ENCODE measurements at places on chromosomes 16 and 17.

DNA sequence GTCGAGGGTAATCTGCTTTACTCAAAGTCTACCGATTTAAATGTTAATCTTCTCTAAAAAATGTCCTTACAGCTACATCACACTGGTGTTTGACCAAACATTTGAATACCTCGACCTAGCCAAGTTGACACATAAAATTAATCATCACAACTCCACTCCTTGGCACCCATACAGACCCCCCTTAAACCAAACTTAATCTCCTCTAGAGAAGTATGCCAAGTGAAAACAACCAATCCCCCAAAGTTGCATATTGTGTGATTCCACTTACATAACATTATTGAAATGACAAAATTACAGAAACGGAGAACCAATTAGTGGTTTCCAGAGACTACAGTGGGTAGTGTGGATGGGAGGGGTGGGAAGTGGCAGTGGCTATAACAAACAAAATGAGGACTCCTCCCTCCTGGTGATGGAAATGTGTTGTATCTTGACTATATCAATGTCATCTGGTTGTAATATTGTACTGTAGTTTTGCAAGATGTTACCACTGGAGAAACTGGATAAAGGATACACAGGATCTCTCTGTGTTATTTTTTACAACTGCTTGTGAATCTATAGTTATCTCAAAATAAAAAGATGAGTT lies 39.4 kb downstream of the CAPNS2 start:
- DNase-seq, result no peak

DNA sequence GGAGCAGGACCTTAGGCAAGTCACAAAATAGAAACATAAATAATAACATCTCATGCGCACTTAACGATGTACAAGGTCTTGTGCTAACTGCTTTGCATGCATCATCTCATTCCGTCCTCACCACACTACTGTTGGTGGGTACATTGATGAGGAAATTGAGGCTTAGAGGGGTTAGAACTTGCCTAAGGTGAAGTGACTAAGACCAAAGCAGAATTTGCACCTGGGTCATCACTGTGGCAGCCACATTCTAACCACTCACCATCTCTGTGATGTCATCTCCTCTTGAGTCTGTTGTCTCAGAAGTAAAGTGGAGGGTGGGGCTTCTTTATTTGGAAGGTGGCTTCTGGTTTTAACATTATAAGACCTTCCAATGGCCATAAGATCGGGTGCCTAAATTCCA lies 20.4 kb upstream of the TRIM25 start:
- DNase-seq, result no peak

DNA sequence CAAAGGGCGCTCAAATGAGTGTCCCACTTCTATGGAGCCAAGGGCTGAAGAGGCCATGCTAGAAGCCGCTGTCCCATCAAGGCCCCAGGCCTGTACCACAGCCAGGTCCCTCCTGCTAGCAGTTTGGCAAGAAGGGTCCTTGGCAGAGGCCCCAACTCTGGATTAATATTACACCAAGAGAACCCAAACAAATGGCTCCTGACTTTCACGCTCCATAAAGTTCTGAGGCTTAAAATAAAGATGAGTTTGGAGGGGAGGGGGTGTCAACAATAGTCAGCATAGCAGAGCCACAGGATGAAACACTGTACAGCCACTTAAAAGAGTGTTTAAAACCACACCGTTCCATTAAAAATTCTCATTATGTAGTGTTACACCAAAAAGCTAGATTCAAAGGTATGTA lies 30.5 kb downstream of the CUEDC1 start:
- DNase-seq, result no peak

- DNase-seq, result no peak
Measured at GRCh38 chr17:18866866-18867813, 9.2 kb downstream of the PRPSAP2 start.

DNA sequence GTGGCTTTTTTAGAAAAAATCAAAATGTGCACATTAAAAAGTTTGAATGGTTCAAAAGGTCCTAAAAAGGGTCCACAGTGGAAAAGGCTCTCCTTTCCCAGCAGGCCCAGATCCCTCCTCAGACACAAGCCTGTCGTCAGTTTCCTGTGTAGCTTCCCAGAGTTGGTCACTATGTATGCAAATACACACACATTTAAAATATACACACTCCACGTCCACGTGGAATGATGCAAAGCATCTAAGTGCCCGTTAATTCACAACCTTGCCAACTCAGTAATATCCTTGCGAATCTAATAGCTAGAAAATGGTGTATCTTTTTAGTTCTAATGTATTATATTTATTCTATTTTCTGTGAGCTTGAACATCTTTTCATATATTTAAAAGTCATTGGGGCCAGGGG lies 17.7 kb downstream of the NLRC5 start:
- no peak for DNase-seq

DNA sequence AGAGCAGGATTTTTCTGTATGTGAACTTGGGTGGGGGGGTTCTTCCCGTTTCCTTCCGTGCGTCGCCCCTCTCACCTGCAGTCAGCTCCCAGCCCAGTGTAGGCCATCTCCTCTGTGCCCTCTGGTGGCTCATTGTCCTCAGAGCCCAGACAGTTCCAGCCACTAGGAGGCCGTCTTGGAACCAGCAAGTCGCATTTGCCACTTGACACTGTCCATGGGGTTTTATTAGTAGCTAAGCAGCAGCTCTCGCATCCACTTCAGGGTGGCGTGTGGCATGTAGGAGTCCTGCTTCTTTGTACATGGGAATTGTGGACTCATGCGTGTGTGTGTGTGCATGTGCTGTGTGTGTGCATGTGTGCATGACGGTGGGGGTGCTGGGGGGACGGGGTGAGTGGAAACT lies 74.0 kb downstream of the SEC14L1 start:
- peak; percentile 23 for DNase-seq

DNA sequence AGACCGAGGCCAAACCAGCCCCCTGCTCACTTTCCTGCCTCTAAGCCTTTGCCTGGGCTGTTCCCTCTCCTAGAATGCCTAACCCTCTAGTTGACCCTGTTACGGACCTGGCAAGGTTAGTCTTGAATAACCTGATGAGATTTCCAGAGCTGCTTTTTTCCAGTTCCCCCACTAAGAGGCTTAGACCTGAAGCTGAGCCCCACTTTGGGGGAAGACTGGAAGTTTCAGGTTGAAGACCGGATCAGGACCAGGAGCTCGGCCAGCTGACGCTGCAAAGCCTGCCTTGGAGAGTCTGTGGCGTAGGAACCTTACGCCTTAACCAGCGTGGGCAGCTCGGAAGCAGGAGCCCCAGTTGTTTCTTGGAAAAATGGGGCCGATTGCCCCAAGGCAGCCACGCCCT lies 129.8 kb downstream of the OR1D5 start:
- no peak for DNase-seq

GRCh38 chr17:78290721-78291120 lies 59.3 kb downstream of the TMEM235 start:
- DNase-seq, result no peak

DNA sequence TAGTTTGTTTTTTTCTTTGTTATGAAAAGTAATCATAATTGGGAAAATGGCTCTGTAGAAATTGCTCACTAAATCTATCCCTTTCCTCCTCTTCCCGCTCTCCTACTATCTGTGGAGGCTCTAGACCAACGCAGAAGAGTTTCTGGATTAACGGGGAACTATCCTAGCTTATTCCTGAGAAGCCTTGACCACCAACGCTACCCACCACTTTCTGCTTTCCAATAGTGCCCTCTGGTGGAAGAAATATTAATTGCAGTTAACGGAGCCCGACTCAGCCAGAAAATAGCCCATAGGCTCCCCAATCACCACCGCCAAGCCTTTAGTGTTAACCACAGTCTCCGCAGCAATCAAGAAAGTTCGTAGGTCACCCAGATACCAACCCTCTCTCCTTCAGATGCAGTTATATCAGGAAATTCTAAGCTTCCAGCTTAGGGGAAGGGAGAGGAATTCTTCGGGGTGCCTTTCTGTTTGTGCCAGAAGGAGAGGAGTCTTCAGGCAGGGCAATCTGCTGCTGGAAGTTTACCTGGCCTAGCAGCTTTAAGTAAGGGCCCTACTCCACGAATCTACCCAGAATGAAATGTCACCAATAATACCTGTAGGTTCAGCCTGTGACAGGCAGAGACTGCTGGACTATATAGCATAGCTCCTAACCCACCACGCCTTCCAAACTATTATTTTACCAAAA lies 23.0 kb upstream of the NSRP1 start:
- DNase-seq, result no peak

DNA sequence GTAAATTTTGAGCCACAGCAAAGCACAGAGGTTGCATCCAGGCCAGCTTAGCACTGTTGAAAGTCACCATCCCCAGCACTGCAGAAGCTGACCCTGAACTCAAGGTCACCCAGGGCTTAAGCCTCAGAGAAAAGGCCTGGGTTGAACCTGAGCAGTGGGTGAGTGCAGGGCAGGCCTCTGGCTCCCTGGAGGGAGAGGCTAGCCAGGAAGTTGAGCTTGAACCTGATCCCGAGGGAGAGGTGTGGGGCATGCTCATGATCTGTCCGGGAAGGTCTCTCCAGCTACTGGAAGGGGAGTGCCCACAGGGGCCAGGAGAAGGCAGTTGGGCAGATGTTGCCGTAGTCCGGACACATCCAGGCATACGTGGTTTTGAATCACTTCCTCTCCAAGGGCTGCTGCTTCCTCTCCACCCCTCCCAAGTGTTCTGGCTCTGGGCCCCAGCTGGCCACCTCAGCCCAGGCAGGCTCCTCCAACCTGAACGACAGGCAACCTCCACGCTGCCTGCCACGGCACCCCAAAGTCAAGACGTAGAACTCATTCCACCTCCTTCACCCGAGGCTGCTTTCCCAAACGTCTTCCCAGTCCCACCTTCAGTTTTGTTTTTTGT lies 18.4 kb downstream of the CARHSP1 start:
- DNase-seq, result no peak

- DNase-seq, result no peak
Measured at GRCh38 chr16:10992112-10992511, 47.7 kb downstream of the CLEC16A start.

- no peak for DNase-seq
Measured at GRCh38 chr17:9151091-9151490, 129.8 kb downstream of the NTN1 start.

DNA sequence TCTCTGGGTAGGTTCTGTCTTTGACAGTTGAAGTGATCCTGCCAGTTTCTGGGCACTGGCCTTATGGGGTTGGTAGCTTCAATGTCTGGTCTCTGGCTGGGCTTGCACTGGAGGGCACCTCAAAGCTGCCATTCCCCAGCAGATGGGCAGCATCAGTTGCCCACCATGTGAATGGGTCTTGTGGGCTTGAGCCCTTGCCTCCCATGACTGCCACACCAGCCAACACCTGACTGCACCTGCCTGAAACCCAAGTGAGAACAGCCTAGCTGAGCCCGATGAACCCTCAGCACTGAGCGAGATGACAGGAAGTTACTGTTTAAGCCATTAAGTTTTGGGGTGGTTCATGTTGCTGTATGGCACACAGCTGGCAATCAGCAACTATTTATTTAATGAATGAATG lies 69.1 kb upstream of the AXIN2 start:
- no peak for DNase-seq

DNA sequence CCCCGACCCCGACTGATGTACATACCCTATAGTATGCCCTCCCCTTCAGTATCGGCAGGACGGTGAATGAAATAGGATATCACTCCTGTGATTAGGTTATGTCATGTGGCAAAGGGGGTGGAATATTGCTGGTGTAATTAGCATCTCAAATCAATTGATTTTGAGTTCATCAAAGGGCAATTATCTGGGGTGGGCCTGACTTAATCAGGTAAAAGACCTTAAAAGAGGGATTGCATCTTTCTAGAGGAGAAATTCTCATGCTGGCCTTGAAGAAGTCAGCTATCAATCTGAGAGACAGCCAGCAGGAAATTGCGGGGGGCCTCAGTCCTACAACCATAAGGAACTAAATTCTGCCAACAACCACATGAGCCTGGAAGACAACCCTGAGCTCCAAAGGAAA lies 10.3 kb downstream of the TRIM25 start:
- no peak for DNase-seq

DNA sequence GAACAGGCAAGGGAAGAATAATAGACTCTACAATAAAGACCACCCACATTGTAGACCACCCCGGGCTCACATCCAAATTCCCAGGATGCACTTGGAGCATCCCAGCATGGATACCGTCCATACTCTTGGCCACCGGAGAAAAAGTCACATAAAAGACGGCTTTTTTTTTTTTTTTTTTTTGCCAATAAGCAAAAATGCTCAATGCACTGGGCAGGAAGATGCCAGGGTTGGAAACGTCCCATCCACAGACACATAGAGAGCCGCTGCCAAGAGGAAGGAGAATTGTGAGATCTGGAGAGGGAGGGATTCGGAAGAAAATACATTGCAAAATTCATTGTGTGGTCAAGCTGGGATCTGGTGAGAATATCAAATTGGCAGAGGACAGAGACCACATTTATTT lies 286.7 kb downstream of the XYLT1 start:
- no peak for DNase-seq

DNA sequence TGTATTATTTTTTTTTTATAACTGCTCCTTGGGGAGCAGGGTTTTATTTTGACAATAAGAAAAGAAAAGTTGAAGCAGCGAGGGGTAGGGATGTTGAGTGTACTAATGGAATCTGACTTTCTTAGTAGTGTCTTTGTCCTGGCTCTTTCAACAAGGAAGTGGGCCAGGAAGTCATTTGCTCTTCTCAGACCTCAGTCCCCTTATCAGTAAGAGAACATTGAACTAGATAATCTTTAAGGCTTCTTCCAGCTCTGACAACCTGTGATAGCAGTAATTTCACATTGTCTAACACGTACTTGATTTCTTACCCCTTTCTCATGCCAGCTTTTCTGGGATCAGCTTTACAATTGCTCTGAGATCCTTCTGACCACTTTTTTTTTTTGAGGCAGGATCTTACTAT lies 8.3 kb downstream of the LIG3 start:
- no peak for DNase-seq

- no peak for DNase-seq
Measured at GRCh38 chr17:31699281-31699680, 159.8 kb downstream of the COPRS start.

GRCh38 chr16:89370081-89370511 lies 120.3 kb downstream of the ANKRD11 start:
- no peak for DNase-seq

DNA sequence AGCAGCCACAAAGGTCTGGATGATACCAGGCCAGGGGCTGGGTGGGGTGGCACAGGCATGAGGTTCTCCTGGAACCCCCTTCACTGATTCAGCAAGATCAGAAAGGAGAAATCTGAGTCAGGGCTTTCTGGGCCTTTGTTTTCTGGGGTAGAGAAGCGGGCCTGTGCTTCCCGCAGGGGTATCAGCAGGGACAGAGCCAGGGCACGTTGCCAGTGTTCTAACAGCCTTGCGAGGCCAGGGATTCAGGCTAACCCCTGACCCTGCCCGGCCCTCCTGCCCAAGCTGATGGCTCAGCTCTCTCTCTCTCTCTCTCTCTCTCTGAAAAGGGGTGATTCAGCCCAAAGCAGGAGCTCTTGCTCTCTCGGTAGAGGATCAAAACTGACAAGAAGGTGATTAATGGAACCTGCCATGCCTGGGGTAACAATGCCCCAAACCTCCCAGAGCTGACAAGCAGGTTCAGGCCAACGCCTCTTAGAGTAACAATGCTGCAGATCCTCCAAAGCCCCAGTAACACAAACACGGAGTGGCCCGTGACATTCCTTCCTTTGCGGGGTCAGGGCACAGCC lies 2.0 kb upstream of the KRT13 start:
- no peak for DNase-seq

GRCh38 chr17:28643983-28644786 lies 773 bp downstream of the BLTP2 start:
- DNase-seq, result no peak

- DNase-seq, result no peak
Measured at GRCh38 chr16:28101533-28101890, 38.0 kb upstream of the GSG1L start.

All from iPS DF 19.7 (cell line).